ENCODE measurements at places on chromosomes 5 and 9. TPM values are rescaled to one million over a fixed set of nuclear protein-coding genes. Genes with fewer than 3 reads are reported as not detected.

Gene ROPN1L
- total RNA-seq, result 0.95 TPM

Gene GPR151
- total RNA-seq, result not detected

Gene SYNPO
- 0.43 TPM for total RNA-seq

Gene NPR3
- 0.54 TPM for total RNA-seq

Gene GPR21
- total RNA-seq, result 1.7 TPM

Gene LMX1B
- total RNA-seq, result not detected

Gene BASP1
- total RNA-seq, result 0.65 TPM

Gene SLC34A1
- 0.13 TPM for total RNA-seq

Gene BRINP1
- not detected for total RNA-seq

Gene GPSM1
- 9.5 TPM for total RNA-seq

Gene SLC46A2
- not detected for total RNA-seq

Gene F2RL2
- total RNA-seq, result not detected

Gene MAML1
- 51.3 TPM for total RNA-seq

Gene TMEFF1
- not detected for total RNA-seq

Measured in T-cell (primary cell).